NCI-H2081 (cell line): ENCODE measurements at places on chromosomes 6 and 20.

DNA sequence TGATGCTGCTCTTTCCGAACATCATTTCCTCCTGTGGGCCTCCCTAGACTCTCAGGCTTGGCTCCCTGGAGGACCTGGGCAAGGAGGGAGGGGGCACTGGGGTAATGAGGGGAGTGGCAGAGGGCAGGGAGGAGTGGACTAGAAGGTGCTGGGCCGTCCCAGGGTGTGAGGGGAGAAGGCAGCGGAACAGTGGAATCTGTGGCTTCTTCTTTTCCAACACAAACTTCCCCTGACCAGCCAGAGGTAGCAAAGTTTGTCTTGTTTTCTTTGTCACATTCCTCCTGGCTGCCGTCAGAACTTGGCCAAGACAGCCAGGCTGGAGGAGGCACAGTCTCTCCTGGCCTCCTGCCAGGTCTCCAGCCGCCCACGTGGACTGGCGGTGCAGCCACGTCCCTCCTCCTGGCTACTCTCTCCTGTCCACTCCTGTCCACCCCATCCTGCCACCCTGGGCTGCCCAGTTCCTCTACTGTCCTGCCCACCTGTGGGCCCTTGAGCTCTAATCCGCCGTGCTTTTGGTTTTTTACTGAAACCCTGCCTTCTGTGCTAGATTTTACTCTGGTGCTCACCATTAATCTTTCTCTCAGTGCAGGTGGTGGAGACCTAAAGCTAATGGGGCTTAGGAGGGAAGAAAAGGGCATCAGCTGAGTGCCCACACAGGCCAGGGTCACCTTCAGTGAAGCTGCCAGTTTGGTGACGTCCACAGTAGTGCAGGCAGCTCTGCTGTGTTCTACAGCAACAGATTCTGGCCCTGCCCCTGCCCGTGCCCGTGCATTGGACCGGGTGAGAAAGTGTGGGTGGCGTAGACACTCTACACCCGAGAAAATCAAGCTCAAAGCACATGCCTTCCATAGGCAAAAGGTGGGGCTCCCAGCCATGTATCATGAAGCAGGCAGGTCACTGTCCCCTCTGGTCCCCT is 2.8 kb upstream of the CDSN start:
- DNase-seq, result no peak

GRCh38 chr6:978937-979685 is 286.2 kb upstream of the EXOC2 start:
- no peak for DNase-seq

DNA sequence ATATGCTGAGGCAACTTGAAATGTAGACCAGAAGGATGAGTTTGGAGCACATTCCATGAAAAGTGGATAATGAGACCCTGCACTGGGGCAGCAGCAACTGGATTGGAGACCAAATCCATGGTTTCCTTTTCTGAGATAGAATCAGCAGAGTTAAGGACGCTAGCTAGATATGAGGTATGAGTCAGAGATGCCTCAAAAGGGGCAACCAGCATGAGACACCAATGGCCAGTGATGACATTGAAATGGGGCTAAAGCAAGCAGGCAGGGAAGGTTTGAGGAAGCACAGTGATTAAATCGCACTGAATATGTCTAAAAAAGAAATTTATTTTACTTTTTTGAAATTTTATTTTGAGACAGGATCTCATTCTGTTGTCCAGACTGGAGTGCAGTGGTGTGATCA is 802.4 kb downstream of the TFAP2A start:
- no peak for DNase-seq

DNA sequence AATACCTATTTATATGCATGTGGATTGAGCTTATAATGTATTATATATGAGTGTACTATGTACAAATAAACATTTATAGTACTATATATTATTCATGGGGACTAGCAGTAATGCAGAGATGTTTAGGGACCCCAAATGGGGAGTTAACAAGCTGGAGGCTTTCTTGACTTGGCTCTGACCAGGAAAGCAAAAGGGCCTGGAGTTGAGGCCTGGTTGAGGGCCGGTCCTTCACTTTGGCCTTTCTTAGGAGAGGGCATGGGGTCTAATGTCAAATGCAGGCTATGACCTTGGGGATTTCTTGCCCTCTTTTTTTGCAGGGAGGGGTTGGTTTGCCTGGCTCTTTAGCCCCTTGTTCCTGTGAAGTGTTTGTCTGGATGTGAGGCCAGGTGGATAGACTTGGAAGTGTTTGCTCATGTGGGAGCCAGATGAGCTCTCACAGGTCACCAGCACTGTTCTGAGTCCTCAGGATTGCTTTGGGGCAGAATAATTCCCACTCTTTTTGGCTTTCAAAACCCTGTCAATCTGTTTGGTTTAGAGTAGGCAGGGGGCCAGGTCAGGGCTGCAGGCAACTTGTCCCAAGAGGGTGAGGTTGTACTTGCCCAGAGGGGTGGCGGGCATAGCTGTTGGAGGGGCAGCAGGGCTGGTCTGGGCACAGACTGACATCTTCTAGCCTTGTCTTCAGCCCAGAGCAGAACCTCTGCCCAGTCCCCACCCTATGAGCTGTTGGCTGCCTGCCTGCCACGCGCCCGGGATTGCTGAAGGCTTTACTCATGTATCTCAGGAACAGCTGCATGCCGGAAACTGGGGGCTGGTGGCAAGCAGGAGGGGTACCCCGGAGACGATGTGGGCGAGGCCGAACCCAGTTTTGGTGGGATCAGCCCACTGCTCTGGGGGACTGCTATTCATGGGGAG is 14.6 kb downstream of the TJAP1 start:
- DNase-seq, result no peak

DNA sequence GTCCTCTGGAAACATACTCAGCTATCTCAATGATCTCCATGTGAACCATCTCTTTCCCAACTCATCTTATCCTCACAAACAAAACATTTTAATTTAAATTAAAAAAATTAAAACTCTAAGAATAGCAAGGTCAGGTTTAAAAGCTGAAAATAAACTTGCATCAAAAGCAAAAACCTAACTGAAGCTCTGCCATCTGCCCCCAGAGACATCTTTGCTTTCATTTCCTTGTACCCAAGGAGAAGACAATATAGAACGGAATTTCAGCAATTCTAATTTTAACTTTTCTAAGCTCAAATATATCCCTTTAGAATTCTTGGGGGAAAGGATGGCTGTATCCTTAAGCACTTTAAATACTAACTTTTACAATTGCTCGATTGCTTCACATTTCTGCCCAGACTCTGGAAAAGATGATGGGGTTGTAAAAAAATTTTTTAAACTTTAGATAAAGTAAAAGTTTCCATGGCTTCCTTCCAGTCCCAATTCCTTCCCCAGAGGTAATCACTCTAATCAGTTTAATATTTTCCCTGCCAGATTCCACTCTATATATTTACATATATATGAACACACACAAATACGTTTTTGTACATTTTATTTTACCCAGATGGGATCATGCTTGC is 69.2 kb upstream of the SMIM29 start:
- DNase-seq, result no peak

DNA sequence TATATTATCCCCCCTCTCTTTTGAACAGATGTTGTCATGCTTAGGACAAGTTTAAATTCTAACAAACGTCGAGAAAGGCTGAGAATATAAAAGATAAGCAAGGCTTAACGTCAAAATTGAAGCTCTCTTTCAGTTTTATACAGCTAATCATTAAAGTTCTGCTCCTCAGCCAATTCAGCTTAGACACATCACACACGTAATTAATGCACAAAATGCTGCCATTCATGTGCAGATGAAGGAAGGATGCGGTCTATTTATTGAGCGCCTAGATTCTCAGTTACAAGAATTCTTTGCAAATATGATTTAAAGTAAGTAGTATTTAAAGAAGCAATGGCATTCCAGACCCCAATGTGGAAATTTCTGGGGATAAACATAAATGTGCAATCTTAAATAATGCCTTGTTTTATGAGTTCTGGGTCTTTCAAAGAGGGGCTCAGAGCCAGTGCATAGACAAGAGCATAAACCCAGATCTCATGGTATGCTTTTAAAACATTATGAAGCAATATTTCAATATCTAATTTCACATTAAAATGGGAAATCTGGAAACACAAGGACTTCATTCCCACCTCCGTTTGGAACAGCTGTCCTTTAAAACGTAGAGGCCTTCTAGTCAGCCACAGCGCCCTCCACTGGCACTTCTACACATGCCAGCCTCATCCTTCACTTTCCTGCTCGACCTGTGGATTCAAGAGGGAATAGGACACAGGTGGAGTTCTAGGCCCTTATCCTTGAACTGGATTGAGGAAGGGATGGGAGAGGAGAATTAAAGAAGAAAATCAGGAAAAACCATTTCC is 85.8 kb downstream of the LYRM4 start:
- DNase-seq, result no peak

- DNase-seq, result no peak
These were observed 1.3 kb downstream of the SLCO4A1 start for GRCh38 chr20:62643521-62644043.

- no peak for DNase-seq
These were observed 154.5 kb upstream of the SCGN start for GRCh38 chr6:25497383-25498040.

DNA sequence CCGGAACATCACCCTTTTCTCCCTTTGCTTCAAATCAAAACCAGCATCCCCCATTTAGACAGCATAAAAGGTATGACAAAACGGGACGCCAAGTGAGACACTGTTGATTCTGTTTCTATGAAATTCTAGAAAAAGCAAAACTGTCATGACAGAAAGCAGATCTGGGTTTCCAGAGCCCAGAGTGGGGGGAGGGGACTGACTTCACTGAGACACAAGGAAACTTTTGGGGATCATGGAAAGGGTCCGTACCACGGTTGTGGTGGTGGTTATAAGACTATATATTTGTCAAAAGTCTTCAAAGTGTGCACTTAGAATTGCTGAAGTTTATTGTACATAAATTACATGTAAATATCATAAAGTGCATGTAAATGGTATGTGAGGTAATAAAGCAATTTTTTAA is 82.6 kb downstream of the SLC22A3 start:
- DNase-seq, result no peak
